Stimulated activated CD8-positive, alpha-beta memory T cell treated with anti-CD3 and anti-CD28 coated beads, Interleukin-2, amount 100 ng/mL, for 48 hours (primary cell): ENCODE measurements at places on chromosomes 3 and 15.

DNA sequence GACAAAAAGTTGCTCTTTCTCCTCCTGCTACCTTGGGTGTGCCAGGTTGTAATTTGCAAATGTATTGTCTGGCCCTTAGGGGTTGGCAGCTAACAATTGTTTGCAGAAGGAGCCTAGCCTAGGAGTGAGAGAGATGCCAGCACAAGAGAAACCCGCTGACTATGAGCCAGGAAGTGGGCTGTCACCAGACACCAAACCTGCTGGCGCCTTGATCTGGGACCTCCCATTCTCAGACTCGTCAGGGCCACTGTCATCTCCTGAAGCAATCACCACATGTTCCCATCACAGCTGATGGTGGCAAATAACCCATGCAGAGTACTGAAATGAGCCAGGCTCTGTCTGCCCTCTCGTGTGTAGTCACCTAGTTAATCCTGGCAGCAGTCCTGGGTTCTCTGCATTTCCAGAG is 406.4 kb upstream of the NPAP1 start:
- no peak for DNase-seq

DNA sequence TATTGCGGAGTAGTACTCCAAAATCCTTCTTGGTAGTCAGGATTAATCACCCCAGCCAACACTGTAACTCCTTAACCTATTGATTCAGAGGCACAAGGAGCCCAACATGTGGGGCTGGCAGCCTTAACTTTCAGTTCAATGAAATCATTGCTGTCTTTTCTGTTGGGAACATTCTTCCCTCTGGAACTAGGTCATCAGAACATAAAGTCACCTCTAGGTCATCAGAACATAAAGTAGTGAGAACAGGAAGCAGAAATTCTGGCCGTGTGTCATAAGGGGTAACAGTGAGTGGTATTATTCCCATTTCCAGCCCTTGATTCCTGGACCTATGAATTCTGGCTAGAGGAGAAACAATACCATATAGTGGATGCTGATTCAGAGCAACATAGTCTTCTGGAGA is 71.5 kb upstream of the TNIK start:
- DNase-seq: no peak

GRCh38 chr3:104555728-104556127 is 811.0 kb upstream of the ALCAM start:
- no peak for DNase-seq

GRCh38 chr3:105495021-105495420 is 128.3 kb downstream of the ALCAM start:
- DNase-seq: no peak

DNA sequence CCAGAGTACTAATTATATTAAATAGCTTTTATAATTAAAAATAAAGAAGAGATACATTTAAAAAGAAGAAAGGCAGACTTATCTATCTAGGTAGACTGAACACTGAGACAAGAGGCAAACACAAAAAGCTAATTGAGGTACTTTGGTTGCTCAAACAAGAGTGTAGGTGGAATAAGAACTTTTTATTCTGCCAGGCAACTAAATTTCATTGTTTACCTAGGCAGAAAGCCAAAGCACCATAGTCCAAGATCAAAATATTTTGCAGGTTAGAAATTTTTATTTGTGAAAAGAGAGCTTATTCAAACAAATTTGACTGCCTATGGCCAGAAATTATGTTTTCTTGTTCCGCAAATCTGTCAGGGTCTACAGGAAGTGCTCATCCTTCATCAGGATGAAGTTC is 499.6 kb upstream of the GBE1 start:
- no peak for DNase-seq
